ENCODE measurements at places on chromosomes 7 and 10. TPM values are rescaled to one million over a fixed set of nuclear protein-coding genes. Genes with fewer than 3 reads are reported as not detected.

The CUBN gene
- total RNA-seq, result 1.1 TPM

The RASSF4 gene
- total RNA-seq, result 4.1 TPM

The ABCB1 gene
- total RNA-seq, result 5.0 TPM

The ACBD7 gene
- total RNA-seq, result 2.4 TPM

The WASHC2C gene
- 31.3 TPM for total RNA-seq

The H2BK1 gene
- total RNA-seq, result not detected

The HTR7 gene
- total RNA-seq, result 0.18 TPM

The TAS2R4 gene
- 1.0 TPM for total RNA-seq

The PCGF5 gene
- 29.1 TPM for total RNA-seq

The AKR1D1 gene
- not detected for total RNA-seq

The HOXA3 gene
- total RNA-seq, result not detected

The CHN2 gene
- 0.59 TPM for total RNA-seq

The TAC1 gene
- not detected for total RNA-seq

The CCL24 gene
- not detected for total RNA-seq

All from activated naive CD4-positive, alpha-beta T cell treated with anti-CD3 and anti-CD28 coated beads, Interleukin-2, amount 50 U/mL, for 72 hours (primary cell).